Natural killer cell (primary cell): ENCODE measurements at places on chromosomes 3 and 15.

- no peak for DNase-seq
Observed at GRCh38 chr3:31690771-31691170, 158.0 kb downstream of the STT3B start.

DNA sequence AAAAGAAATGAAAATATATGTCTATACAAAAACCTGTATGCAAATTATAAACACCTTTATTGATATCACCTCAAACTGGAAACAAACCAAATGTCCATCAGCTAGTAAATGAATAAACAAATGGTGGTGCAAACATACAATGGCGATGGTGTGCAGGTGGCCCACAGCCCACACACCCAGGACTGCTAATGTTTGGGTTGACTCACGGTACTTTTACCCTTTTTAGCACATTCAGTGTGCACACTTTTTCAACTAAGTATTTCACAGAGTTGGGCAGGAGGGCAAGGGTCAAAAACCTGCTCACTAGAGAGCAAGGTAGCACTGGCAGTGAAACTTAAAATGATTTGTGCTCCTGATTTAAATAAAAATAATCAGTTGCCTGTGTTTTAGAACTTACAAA lies 123.1 kb upstream of the BHLHE40 start:
- no peak for DNase-seq

- no peak for DNase-seq
Observed at GRCh38 chr15:47846128-47846868, 129.0 kb downstream of the SEMA6D start.

DNA sequence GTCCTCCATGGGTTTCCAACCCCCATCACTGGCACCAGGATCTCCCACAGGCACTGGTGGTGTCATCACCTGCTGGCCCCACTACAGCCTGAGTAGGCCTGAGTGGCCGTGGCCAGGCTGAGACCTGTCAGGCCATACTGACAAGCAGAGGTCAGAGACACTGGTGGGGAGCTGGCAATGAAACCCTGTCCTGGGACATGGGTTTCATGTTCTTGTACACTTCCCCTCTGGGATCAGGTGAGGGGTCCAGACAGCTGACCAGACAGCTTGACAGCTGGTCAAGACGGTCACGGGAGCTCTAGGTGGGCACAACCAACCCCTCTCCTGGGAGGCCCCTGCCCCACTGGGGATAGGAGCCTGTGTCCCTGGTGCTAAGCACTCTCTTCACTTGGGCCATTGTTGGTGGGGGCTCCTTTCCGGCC lies 13.1 kb downstream of the ZBTB47 start:
- DNase-seq: no peak

- DNase-seq: no peak
Observed at GRCh38 chr15:38266247-38266986, 13.8 kb downstream of the SPRED1 start.

GRCh38 chr15:62708470-62708869 lies 334.1 kb upstream of the TPM1 start:
- DNase-seq: no peak

GRCh38 chr15:87942316-87942715 lies 314.2 kb downstream of the NTRK3 start:
- no peak for DNase-seq

GRCh38 chr15:52303093-52303772 lies 7.6 kb upstream of the MYO5C start:
- DNase-seq: no peak

DNA sequence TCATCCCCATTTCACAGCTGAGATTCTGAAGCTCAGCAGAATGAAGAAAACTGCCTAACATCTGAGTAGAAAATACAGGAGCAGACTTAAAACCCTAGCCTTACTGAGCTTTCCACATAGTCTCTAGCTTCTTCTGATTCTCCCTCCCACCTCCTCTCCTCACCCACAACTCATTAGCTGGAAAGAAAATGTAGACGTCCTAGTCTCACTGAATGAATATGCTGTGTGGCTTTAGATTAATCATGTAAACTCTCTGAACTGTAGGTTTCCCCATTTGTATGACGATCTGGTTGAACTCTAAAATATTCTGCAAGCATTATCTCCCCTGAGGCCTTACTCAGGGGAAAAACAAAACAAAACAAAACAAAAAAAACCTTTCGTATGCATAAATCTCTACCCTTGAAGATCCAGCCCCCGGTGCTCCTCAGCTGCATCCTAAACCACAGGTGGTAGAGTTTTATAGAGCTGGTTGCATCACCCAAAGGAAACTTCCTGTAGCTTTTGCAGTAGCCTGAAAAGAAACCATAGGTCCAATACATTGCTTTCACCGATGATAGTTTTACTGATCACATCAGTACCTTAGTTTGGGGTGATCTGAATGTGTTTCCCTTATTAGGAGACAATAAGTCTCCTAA lies 40.6 kb downstream of the FOXB1 start:
- DNase-seq: peak; percentile 44

DNA sequence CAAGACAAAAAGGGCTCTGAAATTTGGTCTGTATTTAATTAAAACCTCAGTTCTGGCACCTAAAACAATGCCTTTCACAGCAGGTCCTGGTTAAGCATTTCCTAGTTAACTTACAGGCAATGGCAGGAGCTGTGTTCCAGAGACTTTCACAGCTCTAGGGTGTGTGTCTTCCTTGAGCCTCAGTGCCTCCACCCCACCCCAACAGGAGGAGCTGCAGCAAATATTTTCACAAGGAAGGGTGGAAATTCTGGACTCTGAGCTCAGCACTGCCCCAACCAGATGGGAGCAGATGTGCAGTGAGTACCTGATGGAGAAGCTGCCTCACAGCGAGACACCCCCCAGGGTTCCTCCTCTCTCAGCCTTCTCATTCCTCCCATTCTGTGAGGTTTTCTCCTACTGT lies 106.3 kb upstream of the SPATA12 start:
- no peak for DNase-seq
